ENCODE measurements at places on chromosomes 11 and 22.

DNA sequence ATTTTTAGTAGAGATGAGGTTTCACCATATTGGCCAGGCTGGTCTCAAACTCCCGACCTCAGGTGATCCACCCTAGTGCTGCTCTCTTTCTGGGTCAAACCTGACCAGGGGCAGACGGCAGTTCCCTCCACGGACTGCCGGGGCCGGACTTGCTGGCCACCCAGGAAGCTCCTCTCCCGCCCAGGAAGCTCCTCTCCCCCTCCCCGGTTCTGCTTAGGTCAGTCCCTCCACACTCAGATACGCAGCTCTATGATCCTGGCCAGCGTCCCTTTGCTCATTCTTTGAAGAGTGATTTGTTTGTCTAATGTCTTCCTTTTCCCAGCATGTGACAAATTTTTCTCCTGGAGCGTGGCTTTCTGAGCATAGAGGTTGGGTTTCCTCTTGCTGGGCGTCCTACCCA is 125.3 kb upstream of the B3GAT1 start:
- no peak for DNase-seq

- DNase-seq: peak; percentile 40
Observed at GRCh38 chr22:43060183-43060582, 29.0 kb downstream of the TTLL1 start.

- no peak for DNase-seq
Observed at GRCh38 chr11:133753150-133753549, 92.2 kb downstream of the SPATA19 start.

- DNase-seq: no peak
Observed at GRCh38 chr11:116851626-116852025, 14.2 kb upstream of the APOA1 start.

DNA sequence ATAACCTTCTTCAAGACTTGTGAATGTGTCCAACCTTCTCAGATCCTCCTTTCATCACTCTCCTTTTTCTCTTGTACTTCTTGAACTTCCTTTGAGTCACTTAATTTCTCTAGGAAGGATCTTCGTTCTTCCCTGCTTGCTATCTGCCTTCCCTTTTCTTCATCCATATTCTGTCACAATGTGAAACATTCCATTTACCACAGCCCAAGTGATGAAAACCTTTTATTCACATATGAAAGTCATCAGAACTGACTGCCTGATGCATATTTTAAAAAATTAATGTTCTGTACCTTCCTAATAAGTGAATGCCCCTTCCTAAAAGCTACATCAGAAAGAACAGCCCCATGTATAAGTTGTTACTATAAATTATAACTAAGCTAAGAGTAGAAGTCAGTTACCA is 520.4 kb upstream of the LUZP2 start:
- peak; percentile 32 for DNase-seq

GRCh38 chr22:39937906-39938305 is 22.3 kb upstream of the TMA7B start:
- DNase-seq: no peak

GRCh38 chr22:38973289-38974169 is 8.6 kb upstream of the APOBEC3B start:
- DNase-seq: peak; percentile 28

DNA sequence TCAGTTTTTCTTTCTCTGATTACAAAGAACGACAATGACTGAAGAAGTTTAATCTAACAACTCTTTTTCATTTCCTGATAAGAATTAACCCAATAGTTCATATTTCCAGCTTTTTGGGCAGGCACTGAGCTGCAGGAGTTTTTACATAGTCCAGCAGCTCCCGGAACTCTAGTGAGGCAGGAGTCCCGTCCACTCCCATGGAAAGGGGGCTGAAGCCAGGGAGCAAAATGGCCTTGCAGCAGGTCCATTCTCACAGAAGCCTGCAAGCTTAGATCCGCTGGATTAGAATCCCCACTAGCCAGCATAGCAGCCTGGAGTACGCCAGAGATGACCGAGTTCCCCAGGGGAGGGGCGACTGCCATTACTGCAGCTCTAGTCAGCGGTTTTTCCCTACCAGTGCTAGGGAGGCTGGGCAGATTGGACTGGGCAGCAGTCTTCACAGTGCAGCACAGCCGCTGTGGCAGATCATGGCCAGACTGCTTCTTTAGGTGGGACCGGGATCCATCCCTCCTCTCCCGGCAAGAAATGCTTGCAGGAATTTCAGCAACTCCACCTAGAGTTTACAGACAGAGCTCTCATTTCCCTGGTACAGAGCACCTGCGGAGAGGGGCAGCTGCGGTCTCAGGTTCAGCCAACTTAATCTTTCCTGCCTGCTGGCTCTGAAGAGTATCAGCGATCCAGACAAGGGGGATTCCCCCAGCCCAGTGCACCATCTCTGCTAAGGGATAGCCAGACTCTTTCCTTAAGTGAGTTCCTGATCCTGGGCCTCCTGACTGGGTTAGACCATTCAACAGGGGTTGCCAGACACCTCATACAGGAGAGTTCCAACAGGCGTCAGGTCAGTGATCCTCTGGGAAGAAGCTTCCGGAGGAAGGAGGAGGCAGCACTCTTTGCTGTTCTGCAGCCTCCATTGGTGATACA is 742 bp upstream of the CASP4 start:
- no peak for DNase-seq

DNA sequence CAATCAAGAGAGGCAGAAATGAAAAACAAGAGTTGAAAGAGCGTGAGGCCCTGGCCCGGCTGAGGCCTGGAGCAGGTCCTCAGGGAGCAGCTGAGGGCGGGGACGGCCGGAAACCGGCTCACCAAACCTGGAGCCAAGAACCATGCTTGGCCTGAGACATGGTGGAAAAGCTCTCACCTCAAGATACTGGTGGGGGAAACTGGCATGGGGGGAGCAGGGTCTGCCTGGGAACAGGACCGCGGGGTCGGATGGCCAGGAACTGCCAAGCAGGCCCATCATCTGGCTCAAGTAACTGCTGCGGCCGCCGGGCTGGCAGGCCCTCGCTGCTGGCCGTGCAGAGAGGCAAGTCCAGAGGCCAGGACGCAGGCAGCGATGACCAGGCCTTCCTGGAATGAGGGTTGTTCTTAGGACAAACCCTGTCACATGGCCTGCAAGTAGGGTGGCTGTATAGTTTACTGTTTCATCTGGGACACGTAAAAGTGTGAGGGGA is 18.9 kb upstream of the WNT11 start:
- DNase-seq: no peak

GRCh38 chr11:78586452-78587046 is 11.9 kb upstream of the NARS2 start:
- DNase-seq: no peak

DNA sequence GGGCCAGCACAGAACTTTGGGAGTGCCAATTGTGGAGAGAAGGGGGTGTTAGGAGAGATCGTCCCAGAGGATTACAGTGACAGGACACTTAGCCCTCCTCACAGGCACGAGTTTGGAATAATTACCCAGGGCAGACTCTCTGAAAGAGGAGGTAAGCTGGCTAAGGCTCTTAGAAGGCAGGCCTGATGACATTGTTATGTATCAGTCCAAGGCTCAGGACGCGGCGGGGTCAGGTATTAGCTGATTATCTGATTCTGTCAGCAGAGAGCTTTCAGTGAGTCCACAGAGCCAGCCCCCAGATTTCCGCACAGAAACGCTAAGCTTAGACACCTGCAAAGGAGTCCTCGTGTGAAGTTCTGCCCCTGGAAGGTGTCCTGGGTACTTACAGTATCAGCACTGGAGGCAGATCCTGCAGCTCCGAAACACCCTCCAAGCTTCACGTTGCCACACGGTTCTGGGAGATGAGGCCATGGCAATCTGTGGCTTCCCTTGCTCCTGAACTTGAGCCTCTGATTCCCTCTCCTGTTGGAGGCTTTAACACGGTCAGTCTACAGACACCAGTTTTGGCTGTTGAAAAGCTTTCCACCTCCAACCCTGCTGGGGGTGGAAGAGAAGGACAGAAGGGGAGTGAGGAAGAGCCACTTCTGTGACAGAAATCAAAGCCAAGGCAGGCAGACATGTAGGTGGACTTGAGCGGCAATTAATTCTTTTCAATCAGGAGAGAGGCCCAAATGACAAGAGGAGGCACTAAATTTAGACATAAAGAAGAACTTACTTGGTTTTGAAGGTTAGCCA is 123.6 kb upstream of the CADM1 start:
- DNase-seq: no peak

DNA sequence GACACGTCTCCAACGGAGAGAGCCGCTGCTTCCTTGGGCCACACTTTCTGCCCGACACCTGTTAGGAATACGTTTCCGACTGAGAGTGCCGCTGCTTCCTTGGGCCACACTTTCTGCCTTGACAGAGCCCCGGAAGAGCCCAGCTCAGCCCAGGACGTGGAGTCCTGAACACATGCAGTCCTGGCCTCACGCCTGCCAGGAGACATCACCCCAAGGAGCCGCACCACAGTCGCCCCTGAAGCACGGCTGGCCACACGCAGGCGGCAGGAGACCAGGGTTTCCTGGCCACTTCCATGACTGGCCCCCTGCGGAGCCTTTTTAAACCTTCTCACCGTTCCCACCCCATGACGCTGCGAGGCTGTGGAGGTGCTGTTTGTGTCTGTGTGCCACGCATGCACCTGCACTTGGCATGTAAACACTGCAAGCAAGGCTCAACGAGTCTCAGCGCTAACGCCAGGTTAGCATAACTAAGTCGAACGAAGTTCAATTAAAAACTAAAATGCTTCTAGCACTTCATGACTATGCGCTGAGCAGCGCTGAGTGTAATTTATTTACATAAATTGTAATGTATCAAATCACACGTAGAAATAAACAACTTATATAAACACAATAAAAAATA is 8.8 kb downstream of the TOLLIP start:
- no peak for DNase-seq

- no peak for DNase-seq
Observed at GRCh38 chr11:105573091-105573490, 36.8 kb upstream of the GRIA4 start.

DNA sequence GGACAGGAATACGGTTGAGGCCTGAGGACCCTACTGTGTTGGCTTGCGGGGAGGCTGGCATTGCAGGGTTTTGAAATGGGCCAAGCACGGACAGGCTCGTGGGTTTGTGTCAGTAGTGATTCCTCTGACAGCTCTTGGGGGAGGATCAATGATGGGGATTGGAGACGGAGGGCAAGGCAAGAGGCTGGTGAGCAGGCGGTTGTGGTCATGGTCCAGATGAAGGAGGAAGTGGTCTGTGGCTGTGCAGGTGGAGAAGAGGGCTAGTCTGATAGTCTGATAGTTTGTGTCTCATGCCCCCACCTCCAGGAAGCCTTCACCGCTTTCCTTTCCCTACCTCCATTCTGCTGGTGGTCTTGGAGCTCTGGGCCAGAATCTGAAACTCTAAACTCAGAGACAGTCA is 3.0 kb downstream of the MAFF start:
- DNase-seq: no peak

DNA sequence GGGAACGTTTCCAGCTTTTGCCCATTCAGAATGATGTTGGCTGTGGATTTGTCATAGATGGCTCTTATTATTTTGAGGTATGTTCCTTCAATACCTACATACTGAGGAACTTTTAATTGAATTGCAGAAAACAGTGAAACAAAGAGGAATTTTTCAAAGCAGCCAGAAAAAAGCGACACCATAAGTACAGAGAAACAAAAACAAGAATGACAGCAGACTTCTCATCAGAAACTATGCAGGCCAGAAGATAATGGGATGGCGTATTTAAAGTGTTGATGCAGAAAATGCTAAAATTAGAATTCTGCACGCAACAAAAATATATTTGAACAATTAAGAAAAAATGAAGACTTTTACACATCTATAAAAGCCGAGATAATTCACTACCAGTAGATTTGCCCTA is 95.4 kb upstream of the TIMP3 start:
- DNase-seq: no peak

GRCh38 chr11:128388206-128388815 is 199.0 kb downstream of the ETS1 start:
- no peak for DNase-seq

- DNase-seq: no peak
Observed at GRCh38 chr11:132980670-132981069, 551.6 kb downstream of the OPCML start.

DNA sequence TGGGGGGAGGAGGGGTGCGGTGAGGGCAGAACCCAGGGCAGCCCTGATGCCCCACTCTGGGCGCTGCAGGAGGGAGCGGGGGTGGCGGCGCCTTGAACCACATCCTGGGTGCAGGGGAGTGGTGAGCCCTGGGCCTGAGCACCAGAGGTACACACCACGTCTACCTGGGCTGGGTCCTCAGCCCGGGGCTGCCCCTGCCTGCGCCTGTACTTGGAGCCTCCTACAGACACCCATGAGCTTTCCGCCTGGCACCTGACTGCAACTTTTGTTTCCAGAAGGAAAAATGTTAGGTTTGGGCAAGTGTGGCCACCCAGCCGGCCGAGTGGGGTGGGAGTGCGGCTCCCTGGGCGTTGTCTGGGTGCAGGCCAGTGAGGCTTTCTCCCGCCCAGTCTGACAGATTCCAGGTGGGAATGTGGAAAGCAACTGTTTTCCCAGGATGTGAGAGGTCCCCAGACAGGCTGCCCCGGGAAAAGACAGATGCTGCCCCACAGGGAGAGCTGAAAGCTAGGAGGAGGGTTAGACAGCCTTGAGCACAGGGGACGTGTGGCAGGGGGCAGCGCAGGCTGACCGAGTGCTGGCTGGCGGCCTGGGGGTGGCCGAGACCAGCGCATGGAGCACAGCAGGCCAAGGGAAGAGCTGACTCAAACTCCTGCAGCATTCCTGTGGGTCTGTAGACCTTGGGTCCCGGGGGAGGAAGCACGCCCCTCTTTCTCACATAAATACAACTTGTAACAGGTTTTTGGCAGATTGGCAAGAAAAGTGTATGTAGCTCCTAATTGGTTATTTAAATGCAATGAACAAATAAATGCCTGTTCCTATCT is 44.1 kb downstream of the GNB1L start:
- peak; percentile 94 for DNase-seq

- DNase-seq: no peak
Observed at GRCh38 chr11:10725907-10726253, 25.2 kb upstream of the CTR9 start.

DNA sequence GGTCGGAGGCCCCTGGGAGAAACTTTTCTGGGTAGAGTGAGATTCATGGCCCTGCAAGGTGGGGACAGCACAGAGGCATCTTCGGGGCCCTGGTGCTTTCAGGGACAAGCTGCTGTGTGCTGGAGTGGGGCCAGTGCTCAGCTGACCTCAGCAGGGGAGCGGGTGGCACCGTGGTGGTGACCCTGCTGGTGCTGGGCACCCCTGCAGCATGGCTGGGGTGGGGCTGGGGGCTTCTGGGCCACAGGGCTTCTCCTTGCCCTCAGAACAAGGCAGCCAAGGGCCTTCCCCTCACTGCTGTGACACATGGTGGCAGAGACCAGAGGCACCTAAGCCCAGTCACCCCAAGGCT is 24.9 kb upstream of the GNB1L start:
- no peak for DNase-seq

DNA sequence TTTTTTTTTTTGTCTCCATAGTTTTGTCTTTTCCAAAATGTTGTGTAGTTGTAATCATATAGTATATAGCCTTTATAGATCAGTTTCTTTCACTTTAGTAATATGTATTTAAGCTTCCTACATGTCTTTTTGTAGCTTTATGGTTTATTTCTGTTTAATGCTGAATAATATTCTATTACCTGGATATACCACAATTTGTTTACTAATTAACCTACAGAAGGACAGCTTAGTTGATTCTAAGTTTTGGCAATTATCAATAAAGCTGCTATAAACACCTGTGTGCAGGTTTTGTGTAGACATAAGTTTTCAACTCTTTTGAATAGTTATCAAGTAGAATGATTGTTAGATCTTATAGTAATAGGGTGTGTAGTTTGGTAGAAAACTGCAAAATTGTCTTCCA is 130.3 kb upstream of the CARD18 start:
- DNase-seq: no peak
